Lung microvascular endothelial cell (primary cell): ENCODE measurements at places on chromosomes 5 and 9. TPM values are rescaled to one million over a fixed set of nuclear protein-coding genes. Genes with fewer than 3 reads are reported as not detected.

The SPINK6 gene
- total RNA-seq, result not detected in 2 replicates

The TMEFF1 gene
- 10.5 and 11.5 TPM in 2 replicates for total RNA-seq

The SEMA6A gene
- total RNA-seq, result 5.0 and 18.8 TPM in 2 replicates

The KCNIP1 gene
- 24.4 and 47.8 TPM in 2 replicates for total RNA-seq

The LOX gene
- 29.6 and 75.4 TPM in 2 replicates for total RNA-seq

The NUDT2 gene
- 30.9 and 38.3 TPM in 2 replicates for total RNA-seq

The PIP5K1B gene
- total RNA-seq, result under 0.01 TPM in 1 of 2 replicates, not detected in the other

The PCDHA4 gene
- total RNA-seq, result under 0.01 TPM in 2 replicates

The HMMR gene
- total RNA-seq, result 3.2 and 14.6 TPM in 2 replicates

The NUTM2F gene
- total RNA-seq, result not detected in 2 replicates

The EGFL7 gene
- 330 and 384 TPM in 2 replicates for total RNA-seq

The PCDHGB2 gene
- total RNA-seq, result 1.3 and 1.4 TPM in 2 replicates

The PTGES gene
- 0.40 and 0.44 TPM in 2 replicates for total RNA-seq

The PCDHB15 gene
- total RNA-seq, result 0.44 and 1.4 TPM in 2 replicates

The P4HA2 gene
- 35.1 and 36.8 TPM in 2 replicates for total RNA-seq

The SLIT3 gene
- under 0.01 TPM in 2 replicates for total RNA-seq

The PCDHAC2 gene
- total RNA-seq, result 0.20 and 0.22 TPM in 2 replicates

The PAX5 gene
- total RNA-seq, result not detected in 2 replicates

The SURF4 gene
- total RNA-seq, result 249 and 303 TPM in 2 replicates

The N4BP3 gene
- 18.3 and 23.8 TPM in 2 replicates for total RNA-seq

The FAM240B gene
- not detected in 2 replicates for total RNA-seq

The DNAI1 gene
- total RNA-seq, result not detected in 2 replicates

The GLRA1 gene
- total RNA-seq, result not detected in 2 replicates

The ANKDD1B gene
- 0.22 and 1.2 TPM in 2 replicates for total RNA-seq

The ZNF354C gene
- total RNA-seq, result 5.0 and 6.1 TPM in 2 replicates

The PCDHGA3 gene
- total RNA-seq, result 0.40 and 0.44 TPM in 2 replicates

The SLC9A3 gene
- 0.65 and 0.79 TPM in 2 replicates for total RNA-seq

The DIRAS2 gene
- total RNA-seq, result 0.22 and 0.40 TPM in 2 replicates

The CARD6 gene
- total RNA-seq, result 27.0 and 50.6 TPM in 2 replicates
